Left ventricle myocardium superior (tissue), 1 donor: ENCODE measurements at places on chromosomes 7 and 10. TPM values are rescaled to one million over a fixed set of nuclear protein-coding genes. Genes with fewer than 3 reads are reported as not detected.

- no peak for DNase-seq
Observed at GRCh38 chr7:112052993-112053736, 153.0 kb downstream of the DOCK4 start.

Gene RBP3
- total RNA-seq: not detected

DNA sequence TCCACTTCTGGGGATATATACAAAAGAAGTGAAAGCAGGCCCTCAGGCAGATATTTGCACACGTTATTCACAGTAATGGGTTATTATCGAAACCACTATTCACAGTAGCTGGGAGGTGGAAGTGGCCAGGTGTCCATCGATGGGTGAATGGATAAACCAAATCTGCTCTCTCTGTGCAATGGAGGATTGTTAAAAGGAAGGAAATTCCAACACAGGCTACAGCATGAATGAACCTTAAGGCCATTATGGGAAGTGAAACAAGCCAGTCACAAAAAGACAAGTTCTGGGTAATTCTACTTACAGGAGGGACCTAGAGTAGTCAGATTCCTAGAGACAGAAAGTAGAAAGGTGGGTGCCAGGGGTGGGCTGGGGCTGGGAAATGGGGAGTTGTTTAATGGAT, 48.5 kb upstream of the BHLHA15 start:
- DNase-seq: no peak

GRCh38 chr10:131588704-131589220, 277.2 kb upstream of the TCERG1L start:
- peak; percentile 2 for DNase-seq

- no peak for DNase-seq
Observed at GRCh38 chr7:68147614-68148238, 1151.1 kb downstream of the TYW1 start.

GRCh38 chr7:5692845-5693278, 88.6 kb downstream of the RNF216 start:
- DNase-seq: no peak

GRCh38 chr7:90931986-90932916, 332.0 kb upstream of the FZD1 start:
- no peak for DNase-seq

Gene RPEL1
- not detected for total RNA-seq

Gene PKD2L1
- not detected for total RNA-seq

DNA sequence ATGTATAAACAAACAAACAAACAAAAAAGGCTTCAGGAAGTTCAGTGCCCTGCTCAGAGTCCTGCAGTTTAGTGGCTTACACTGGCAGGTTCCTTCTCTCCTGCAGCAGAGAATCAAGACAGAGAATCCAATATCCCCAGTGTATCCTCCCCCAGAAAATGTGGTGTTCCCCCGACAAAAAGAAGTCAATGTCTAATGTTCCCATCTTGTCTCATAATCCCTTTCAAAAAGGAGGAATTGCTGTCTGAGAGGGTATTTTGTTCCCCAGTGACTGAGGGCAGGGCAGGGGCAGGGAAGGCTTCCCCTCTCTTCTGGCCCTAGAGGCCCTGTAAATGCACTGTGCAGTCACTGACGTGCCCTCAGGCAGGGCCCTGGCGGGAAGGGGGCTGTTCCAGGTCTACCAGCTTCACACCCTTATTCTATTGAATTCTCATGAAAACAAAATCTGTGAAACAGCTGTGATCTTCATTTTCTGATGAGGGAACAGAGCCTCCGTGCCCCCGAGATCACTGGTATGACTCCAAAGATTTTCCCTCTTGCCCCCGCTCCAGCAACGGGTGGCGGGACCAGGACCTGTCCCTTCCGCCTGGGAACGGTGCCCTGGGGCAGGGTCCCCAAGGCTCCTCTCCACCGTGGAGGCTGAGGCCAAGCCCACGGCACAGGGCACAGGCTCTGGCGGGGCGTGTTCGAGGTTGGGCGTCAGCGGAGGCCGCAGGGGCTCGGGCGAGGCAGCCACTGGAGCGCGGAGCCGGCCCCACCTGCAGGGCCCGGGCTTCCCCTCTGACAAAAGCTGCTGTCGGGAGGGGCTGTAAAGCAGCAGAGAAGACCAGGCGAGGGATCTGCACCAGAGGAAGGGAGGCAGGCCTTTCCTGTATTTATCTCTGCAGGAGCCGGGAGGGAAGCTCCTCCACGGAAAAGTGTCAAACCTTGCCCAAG, 13.4 kb upstream of the WDFY4 start:
- no peak for DNase-seq

DNA sequence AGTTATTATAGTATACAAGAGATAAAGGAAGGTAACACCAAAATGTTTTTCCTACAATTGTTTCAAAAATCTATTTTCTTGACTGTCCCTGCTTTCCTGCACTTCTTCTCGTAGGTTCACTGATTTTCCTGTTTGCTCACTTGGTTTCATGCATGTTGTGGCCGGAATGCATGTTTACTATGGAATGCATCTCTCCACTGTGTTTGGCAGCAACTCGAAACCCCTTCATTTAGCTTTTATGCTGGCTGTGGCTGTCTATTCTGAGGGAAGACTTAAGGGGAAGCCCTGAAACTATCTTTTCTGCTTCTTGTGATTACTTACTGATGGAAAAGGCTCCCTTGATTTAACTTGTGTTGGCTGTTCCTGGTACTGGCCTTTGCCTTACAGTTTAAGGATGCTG, 120.3 kb downstream of the NRG3 start:
- DNase-seq: no peak

DNA sequence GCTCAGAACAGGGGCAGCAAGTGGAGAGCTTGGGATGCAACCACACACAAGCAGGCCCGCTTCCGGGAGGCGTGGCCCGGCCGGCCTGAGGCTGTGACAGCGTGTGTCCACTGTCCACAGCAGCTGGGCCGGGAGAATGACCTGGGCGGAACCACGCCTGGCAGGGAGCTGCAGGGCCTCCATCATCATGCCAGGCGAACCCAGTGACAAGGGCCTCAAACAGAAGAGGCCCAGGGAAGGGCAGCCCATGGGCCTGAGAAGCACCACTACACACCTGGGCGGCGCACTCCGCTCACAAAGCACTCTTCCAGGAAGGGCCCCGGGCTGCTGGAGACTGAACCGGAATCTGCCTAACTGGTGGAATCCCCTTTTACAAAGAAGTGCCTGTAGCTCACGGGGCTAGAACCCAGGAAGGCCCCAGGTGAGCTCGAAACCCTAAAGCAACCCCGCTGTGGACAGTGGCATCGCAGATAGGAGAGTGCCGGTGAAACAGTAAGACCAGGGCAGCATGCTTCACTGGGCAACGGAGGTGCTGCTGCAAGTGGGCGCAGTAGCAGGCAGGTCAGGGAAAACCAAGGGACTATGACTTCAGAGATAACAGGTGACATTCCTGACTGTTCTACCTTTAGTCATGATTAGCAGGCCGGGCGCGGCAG, 66.0 kb downstream of the MAD1L1 start:
- DNase-seq: no peak

GRCh38 chr7:94855589-94855988, 51.8 kb upstream of the PPP1R9A start:
- DNase-seq: no peak

GRCh38 chr10:57925045-57925444, 342.6 kb downstream of the IPMK start:
- no peak for DNase-seq

- DNase-seq: no peak
Observed at GRCh38 chr7:123131140-123131539, 68.6 kb downstream of the SLC13A1 start.

Gene ZNF775
- total RNA-seq: 3.0 TPM

Gene LRRC17
- 1.9 TPM for total RNA-seq

Gene CYP2C8
- total RNA-seq: not detected

DNA sequence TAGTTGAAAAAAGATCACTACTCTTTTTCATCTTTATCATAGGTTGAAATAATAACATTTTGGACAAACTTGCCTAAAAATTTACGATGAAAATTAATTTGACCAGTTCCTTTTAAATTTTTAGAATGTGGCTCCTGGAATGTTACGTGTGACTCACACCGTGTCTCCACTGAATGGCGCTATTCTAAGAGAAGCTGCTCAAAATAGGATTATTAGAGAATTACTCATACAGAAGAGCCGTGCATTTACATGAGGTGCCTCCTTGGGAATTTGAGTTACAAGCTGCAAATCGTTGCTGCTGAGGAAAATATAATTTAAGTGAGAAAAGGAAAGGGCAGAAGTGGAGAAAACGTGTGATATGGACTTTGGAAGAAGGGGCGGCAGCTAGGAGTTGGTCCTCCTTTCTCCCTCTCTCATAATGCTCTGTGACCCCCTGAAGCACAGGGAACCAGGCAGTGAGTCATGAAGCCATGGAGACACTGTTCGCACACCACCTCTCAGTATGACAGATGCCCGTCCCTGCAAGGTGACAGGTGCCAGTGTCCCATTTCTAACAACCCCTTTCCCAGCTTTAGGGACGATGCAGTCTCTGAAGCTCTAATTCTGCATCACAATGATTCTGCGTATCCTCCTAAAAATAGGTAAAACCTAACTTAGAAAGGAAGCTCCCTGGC, 323.2 kb upstream of the COBL start:
- DNase-seq: no peak

Gene MGAM2
- 0.07 TPM for total RNA-seq

- DNase-seq: no peak
Observed at GRCh38 chr7:44622342-44623151, 16.1 kb downstream of the OGDH start.

DNA sequence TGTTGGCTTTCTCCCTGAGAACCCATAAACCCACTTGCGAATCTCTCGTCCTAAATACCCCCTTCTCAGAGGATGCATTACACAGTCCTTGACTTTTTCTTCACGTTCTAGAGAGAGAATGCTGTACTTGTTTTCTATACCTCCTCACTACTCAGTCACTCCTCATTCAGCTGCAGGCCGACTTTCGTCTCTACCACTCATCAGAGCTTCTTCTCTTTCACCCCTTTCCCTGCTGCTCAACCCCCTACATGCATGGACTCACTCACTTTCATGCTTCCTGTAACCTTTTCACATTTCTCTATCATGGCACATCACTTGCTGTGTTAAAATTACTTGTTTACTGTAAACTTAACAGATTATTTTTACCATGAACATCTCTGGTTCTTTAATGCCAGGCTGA, 19.8 kb downstream of the MDFIC start:
- DNase-seq: no peak

DNA sequence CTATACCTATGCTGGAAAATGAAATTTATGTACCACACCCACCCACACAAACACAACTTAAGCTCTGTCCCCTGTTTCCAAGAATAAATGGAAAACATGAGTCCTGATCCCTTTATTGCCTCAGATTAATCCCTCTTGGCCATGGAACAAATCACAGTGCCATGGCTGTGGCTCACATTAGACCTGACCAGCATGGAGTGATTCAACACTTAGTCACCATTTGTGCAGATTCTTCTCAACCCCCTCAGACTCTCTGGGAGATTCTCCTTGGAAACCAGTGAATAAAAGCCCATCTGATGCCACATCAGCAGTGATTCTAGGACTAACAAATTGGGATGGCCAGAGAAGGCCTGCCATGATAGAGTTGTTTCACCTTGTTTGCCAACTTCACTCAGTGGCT, 204.4 kb upstream of the TMEM72 start:
- no peak for DNase-seq

DNA sequence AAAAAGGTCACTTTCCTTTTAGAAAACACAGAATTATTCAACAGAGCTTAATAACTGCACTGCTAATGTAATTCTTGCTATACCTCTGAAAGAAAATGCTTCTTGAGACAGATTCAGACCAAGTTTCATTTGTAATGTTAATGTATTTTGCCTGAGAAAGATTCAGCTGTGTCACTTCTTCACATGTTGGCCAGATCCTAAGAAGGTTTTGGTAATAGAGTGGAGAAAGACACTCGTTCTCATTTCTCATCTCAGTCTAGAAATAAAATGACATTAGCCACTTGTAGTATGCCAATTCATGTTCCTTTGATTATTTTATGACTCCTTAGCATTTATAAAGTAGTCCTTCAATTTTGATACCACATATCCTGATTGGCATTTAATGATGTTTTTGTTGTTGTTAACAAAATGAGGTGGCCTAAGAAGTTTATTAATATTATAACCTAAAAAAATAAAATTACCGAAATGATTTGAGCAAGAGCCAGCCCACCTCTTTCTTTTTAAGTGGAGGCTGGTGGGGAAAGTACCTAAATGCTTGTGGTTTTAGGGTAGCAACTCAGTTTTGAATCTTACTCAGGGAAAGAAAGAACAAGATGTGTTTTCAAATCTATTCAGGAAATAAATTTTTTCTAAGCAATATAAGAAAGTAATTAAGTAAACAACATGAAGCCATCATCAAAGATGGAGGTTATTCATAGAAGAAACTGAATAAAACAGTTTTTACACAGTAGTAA, 16.4 kb upstream of the ELAPOR2 start:
- no peak for DNase-seq

DNA sequence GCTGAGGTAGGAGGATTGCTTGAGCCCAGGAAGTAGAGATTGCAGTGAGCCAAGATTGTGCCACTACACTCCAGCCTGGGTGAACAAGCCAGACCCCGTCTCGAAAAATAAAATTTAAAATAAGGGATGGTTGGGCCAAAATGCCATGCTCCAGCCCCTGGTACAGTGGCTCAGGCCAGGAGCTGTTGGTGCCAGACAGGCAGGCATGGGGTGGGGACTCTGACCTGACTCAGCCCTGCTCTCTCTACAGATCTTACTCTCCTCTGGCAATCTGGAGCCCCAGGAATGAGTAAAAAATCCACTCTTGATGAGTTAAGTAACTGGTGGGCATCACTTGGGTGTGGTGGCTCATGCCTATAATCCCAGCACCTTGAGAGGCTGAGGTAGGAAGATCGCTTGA, 8.4 kb upstream of the TMEM120A start:
- no peak for DNase-seq

GRCh38 chr10:113326160-113327111, 226.4 kb upstream of the HABP2 start:
- DNase-seq: peak; percentile 44

GRCh38 chr10:113882240-113882639, 27.8 kb downstream of the NHLRC2 start:
- DNase-seq: no peak

Gene WDR86
- total RNA-seq: 0.37 TPM

DNA sequence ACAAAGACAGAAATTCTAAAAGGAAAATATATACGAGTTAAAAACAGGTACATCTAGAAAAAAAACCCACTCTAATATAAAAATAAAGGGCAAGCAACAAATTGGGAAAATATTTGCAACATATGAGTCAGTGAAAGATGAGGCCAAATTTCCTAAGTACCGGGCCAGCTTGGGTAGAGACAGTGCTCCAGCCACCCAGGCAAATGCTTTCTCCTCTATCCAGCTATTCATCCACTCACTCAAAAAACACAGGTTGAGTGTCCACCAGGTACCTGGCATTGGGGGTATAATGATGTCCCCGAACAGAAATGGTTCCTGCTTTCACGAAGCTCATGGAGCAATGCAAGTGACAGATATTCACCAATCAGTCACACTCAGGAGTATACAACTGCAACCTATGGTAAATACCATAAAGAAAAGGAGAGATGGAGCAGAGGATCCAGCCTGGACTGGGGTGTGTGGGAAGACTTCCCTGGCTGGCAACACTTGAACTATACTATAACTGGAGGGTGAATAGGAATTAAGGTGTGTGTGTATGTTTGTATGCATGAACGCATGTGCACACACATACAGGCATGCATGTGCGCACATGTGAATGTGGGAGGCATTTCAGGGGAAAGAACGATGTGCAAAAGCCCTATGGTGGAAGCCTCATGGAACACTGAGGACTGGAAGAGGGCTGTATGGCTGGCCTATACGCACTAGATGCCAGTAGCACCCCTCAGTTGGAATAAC, 2.3 kb downstream of the ARHGAP22 start:
- no peak for DNase-seq

- no peak for DNase-seq
Observed at GRCh38 chr10:58817201-58817846, 304.7 kb downstream of the BICC1 start.
